ENCODE measurements at places on chromosomes 3 and 15.

DNA sequence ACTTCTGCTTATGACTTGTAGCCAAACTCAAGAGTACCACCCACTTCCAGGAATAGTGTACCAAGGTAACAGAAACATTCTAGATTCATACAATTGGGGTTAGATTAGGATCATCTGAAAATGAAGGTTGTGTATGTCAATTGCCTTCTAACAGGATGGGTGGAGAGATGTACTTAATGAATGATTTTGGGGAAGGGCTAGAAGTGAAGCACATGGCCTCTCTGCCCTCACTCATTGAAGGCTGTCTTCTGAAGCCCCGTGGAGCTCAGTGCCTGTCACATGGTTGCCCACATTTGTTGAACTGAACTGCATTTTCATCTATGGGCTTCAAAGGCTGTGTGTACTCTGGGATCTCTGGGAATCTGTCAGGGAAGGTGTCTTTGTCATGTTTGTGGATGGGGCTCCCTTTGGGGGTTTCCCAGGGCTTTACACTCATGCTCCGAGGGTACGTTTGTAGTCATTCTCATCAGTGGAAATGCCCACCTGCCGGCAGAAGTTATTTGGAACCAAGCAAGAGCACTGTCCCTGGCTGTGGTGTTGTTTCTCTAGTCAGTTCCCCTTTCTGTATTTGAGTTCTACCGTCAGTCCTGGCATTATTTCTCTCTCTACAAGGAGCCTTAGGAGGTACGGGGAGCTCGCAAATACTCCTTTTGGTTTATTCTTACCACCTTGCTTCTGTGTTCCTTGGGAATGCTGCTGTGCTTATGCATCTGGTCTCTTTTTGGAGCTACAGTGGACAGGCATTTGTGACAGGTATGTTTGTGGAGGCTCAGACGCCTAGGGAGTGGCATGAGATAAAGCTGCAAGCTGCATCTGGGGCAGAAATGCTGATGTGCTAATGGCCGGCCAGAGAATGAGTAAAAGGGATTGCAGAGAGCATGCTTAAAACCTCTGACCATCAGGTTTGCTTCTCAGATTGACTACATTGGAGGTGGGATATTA, 22.4 kb downstream of the CD86 start:
- no peak for DNase-seq

GRCh38 chr3:126784254-126784653, 80.2 kb downstream of the CHCHD6 start:
- no peak for DNase-seq

DNA sequence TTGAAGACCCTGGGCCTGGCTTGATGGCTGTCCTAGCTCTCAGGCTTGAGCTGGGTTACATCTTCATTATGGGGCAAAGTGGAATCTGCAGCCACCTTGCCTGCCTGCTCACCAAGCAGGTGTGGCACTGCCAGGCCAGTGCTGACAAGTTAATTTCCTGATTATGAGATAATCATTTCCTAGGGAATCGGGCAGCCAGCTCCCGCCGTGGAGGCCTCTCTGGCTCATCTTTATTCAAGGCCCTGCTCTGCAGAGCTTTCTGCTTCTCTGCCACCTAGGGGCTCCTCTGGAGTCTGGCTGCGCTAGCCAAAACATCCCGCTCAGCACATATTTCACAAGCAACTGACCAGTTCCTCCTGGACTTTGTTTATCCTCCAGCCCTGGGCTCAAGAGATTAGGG, 9.9 kb downstream of the LOXL1 start:
- DNase-seq, result no peak

GRCh38 chr3:195180490-195181112, 90.4 kb downstream of the XXYLT1 start:
- DNase-seq, result no peak

GRCh38 chr3:191353022-191353777, 22.9 kb upstream of the UTS2B start:
- no peak for DNase-seq

- DNase-seq, result no peak
Observed at GRCh38 chr3:33612607-33613006, 105.4 kb downstream of the CLASP2 start.

GRCh38 chr3:2992534-2992933, 117.6 kb downstream of the IL5RA start:
- no peak for DNase-seq

DNA sequence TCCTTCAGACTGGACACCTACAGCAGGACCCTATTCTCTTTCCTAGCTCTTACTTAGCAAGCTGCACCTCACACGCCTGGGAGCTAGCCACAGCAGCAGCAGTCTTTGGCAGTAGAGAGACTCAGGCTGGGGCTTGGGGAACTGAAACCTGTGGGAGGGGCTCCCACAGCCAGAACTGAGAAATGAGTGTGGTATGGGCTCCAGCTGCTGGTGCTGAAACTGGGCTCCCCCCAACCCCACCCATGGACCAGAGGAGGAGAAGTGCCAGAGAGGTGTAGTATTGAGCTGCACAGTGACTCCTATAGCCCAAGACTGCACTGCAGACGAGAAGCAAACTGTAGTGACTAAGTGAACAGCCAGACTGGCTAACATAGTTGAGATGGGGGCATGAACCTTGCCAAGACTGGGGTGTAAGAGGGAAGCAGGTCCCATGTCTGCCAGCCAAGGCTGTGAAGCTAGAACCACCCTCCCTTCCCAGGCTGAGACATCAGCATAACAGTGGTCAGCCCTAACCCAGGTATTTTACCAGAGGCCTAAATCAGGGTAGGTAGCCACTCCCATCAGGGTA, 62.5 kb downstream of the MYO5A start:
- no peak for DNase-seq

- DNase-seq, result no peak
Observed at GRCh38 chr15:83283813-83284558, 478 bp downstream of the BNC1 start.

GRCh38 chr15:88509964-88510363, 36.5 kb downstream of the DET1 start:
- DNase-seq, result no peak

DNA sequence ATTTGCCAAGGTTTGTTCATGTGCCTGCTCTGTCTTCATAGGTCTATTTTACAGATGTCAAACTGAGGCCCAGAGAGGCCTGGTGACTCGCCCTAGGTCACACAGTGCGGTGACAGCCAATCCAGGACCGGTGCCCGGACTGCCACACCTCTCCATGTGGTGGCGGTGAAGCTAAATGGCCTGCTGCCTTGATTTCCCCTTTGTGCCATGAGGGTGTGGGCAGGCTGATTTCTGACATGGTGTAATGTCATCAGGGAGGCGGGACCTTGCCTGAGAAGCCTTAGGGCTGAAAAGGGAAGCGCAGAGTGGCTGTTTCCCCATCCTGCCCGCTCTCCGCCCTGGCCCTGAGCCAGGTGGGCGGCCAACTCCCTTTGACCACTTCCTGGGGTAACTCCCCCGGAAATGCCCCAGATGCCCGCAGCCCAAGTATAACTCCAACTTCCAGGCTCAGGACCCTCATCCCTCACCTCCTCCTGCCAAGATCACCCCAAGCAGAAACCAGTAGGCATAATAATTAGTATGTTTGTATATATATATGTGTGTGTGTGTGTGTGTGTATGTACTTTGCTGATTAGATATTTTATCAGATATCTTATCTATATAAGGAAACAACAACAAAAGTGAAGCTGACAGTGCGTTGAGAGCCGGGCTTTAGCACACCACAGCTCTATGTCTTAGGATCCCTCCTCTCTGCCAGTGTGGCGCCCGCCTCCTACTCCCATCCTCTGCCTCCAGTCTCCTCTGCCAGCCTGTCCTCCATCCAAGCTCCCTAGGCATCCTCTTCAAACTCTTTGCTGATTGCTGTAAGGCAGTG, 63.9 kb downstream of the IQSEC1 start:
- no peak for DNase-seq

- no peak for DNase-seq
Observed at GRCh38 chr15:61839546-61839945, 220.7 kb downstream of the VPS13C start.

DNA sequence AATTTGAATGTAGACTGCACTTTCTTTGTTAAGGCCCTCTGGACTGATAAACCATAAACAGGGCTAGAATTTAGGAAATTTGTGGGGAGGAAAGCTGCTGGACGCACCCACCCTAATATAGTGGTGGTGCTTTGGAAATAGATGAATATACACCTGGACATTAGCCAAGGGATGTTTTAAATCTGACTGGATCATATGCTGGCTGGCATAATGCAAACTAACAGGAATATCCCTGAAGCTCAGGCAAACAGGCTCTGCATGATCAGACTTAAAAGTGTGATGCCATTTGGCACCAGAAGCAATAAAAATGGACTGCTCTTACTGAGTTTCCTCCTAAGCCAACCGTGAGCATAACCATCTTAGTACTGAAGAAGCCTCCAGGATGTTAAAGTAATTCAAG, 465.8 kb upstream of the ROBO1 start:
- DNase-seq, result no peak

- DNase-seq, result no peak
Observed at GRCh38 chr3:47614788-47615187, 36.1 kb upstream of the CSPG5 start.

DNA sequence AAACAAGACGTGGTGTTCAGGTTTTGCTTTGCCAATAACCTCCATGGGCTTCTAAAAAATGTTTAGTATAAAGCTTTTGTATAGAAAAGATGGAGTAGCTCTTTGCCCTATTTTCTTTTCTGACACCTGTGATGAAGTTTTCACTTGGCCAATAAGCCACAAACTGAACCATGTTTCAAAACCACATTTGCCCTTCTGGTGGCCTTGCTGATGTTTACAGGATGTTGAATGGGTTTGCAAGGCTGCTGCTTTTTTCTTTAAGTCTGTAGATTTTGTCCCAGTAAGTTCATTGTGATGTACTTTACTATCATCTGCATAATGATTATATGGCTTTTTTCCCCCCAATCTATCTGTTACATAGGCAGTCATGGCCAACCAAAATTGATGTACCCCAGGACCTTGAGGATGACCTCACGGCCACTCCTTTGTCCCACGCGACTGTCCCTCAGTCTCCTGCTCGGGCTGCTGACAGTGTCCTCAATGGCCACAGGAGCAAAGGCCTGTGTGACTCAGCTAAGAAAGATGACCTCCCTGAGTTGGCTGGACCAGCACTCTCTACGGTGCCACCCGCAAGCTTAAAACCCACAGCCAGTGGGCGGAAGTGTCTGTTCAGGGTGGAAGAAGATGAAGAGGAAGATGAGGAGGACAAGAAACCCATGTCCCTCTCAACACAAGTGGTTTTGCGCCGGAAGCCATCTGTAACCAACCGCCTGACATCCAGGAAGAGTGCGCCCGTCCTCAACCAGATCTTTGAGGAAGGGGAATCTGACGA, 60.8 kb downstream of the SNRK start:
- DNase-seq, result no peak

DNA sequence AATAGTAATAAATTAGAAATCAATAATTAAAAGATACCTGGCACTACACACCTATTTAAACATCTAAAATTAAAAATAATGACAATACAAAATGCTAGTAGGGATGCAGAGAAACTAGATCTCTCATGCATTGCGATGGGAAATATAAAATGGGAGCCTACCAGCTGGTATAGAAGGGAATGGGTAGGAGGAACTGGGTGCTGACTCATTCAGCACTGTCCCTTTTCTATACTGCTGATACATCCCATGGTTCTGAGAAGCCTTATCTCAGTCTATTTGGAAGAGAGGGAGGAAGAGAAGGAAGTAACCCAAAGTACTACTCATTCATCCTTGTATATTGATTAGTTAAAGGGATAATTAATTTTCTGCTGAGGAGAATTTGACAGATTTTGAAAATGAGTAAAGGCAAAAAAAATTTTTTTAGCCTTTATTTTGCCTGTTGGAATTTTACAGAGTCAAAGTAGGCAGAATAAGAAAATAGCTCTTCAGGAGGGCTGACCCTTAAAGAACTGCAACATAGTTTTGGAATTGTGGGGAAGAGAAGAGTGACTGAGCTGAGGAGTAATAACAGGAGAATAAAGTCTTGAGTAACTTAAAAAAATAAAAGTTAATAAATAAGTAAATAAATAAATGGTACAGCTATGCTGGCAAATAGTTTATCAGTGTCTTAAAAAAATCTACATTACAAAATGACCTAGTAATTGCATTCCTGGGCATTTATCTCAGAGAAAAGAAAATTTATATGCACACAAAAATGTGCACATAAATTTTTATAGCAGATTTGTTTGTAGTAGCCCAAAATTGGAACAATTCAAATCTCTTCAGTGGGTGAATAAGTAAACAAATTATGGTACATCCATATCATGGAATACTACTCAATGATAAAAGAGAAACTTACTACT, 15.3 kb upstream of the BHLHE40 start:
- no peak for DNase-seq

- no peak for DNase-seq
Observed at GRCh38 chr15:40921949-40922607, 7.1 kb upstream of the DLL4 start.

- no peak for DNase-seq
Observed at GRCh38 chr3:55488398-55489055, 1.4 kb upstream of the WNT5A start.

GRCh38 chr3:177894081-177894728, 642.0 kb upstream of the KCNMB2 start:
- DNase-seq, result no peak

DNA sequence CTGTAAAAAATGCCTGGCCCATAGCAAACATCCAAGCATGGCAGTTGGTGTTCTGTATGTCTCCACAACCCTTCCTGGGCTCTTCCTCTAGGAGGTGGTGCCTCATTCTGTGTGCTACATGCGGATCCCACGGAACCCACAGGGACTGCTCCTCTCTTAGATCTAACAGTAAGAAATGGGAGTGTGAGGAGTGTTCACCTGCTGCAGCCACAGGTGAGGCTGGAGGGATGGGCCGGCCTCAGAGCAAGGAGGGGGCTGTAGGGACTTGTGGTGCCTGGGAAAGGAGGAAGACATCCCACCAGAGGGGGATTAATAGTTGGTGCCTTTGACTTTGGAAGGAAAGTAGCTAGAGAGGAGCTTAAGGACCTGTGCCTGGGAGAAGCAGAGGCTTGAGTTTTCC, 22.2 kb downstream of the SEMA3G start:
- no peak for DNase-seq

GRCh38 chr15:44554934-44555723, 18.2 kb downstream of the EIF3J start:
- no peak for DNase-seq

GRCh38 chr3:94115482-94115881, 52.6 kb downstream of the NSUN3 start:
- no peak for DNase-seq

DNA sequence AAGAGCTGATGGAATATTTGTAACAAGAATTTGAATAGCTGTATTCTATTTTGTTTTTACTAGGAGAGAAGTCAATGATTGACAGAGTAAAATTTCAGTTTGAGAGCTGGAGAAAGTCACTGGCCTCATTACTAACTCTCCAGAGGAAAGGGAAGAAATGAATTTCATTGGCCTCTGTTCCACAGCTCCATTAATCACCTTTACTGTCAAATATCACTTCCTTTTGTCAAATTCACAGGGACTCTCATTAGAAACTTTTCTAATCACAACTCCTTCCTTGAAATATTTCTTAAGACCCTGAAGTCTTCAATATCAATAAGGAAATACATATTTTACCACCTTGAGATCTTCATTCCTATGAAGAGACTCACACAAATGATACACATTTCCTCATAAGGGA, 379.9 kb upstream of the RASGRP1 start:
- DNase-seq, result no peak

- no peak for DNase-seq
Observed at GRCh38 chr3:70149714-70150400, 150.3 kb downstream of the SAMMSON start.

GRCh38 chr3:124048967-124049798, 57.3 kb upstream of the ROPN1 start:
- no peak for DNase-seq

All from stimulated activated CD4-positive, alpha-beta T cell treated with anti-CD3 and anti-CD28 coated beads, Interleukin-1b, Interleukin-23, amount 100 ng/mL, for 1 hour (primary cell).